ENCODE measurements at places on chromosomes 12 and 14.

DNA sequence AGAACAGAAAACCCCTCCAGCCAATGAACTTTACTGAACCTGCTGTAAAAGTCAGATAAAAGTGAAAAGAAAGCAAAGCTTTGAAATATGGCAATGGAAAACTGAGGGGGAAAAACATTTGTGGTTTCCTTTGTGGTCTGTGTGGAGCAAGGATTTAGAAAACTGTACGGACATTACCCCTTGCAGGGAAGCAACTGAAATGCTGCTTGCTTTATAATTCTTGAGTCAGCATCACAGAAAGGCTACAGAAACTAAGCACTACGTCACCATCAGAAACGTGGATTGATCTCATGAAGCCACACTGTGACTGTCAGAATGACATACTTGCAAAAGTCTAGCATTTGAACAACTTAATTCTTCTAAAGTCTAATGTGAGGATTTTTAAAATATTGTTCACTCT lies 2.4 kb upstream of the KCNC2 start:
- no peak for DNase-seq

DNA sequence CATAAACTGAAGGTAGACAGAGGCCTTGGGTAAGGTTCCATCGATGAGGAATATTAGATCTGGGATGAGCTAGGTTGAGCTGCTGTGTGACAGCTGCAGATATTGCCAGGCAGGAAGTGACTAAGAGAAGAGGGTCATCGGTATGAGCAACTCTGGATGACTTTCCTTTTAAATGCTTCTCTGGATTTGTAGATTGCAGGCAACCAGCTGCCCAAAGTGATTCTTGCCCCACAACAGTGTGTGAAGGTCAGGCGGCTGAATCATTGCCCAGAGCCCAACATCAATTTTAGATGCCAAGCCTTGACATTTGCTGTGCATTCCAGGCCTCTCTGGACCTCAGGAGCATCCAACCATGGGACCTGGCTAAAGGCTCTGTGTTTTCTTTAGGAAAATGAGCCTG lies 255.9 kb downstream of the DPF3 start:
- no peak for DNase-seq

DNA sequence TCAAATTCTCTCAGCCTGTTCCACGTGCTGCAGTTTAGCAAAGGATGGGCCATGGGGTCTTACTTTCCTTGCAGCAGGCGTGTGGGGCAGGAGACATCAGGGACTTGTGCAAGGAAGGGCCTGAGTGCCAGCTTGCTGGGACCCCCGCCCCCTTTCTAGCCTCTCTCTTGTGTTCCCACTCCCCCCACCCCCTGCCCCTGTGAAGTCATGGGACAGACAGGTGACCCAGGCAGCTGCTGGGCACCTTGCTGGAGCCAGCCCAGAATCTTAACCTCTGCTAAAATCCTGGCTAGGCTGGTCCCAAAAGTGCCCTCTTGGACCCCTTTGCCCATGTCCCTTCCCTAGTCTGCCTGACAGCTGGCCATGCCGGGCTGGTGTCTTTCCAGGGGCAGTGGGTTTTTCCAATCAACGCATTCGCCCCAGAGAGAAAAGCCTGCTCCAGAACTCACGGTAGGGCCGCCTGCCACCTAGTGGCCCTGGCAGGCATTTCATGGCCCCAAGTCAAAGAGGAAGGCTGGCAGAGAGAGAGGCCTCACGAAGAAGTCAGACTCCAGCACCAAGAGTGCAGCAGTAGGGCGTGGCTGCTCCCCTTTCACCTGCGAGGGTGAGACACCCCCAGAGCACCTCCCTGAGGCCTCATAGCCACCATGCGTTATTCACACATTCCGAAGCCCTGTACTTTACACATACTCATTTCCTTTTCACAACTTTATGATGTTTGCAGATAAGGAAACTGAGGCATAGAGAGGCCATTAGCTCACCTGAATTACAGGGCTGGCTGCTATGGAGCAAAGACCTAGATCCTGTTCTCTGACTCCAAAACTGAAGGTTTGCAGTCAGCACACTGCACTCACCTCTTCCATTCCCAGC lies 67.4 kb downstream of the LGMN start:
- DNase-seq = peak; percentile 87

GRCh38 chr12:24109381-24110039 lies 160.0 kb upstream of the SOX5 start:
- DNase-seq = no peak

GRCh38 chr12:11811008-11811407 lies 161.5 kb downstream of the ETV6 start:
- DNase-seq = no peak

DNA sequence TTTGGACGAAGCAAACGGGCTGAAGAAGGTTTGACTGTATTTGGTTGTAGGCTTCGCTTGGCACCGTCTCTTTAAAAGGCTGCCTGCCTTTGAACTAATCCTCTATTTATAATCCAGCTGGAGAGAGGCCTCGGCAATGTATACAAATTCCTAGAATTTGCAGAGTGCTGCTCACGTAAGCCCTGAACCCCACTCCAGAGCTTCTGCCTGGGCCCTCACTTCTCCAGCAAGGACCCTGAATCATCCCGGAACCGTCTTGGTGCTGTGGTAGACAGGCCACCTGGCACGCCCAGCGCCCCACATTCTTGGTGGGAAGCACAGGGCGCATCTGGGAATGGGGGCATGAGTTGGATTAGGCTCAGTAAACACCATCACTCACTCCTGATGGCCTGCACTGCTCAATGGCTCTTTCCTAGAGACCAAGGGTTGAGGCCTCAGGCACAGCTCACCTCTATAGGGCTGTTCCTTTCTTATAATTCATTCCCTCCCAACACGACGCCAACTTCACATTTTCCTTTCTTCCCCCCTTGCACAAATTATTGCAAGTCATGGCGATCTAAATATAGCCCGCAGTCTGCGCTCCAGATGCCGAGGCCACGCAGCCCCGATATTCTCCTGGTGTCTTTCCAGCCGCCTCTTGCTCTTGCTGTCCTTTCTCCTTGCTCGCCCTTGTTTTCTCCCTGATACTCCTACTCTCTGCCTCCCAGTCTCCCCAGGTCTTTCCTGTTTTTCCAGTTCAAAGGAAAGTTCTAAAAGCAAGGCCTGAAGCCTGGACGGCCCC lies 141.0 kb downstream of the ZFP36L1 start:
- peak; percentile 4 for DNase-seq

- no peak for DNase-seq
Measured at GRCh38 chr12:85147331-85147730, 111.2 kb downstream of the LRRIQ1 start.

- DNase-seq = no peak
Measured at GRCh38 chr12:29132316-29132715, 16.8 kb upstream of the FAR2 start.

GRCh38 chr12:65585648-65586602 lies 238.4 kb upstream of the HMGA2 start:
- DNase-seq = no peak

GRCh38 chr12:89756194-89756584 lies 47.6 kb upstream of the ATP2B1 start:
- DNase-seq = no peak

GRCh38 chr12:9346866-9347327 lies 138.7 kb upstream of the PZP start:
- DNase-seq = no peak

DNA sequence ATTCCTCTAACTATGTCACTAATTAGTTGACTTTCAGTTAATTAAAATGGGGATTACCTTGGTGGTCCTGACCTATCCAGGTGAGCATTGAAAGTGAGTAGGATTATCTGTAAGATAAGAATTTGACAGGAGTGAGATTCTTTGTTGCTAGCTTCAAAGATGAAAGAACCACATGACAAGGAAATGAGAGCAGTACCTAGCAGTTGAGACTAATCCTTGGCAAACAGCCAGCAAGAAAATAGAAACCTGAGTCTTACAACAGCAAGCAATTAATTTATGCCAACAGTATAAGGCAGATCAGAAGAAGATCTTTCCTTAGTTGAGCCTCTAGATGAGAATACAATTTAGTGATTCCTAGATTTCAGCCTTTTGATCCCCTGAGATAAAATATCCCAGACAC lies 1058.4 kb downstream of the LRFN5 start:
- no peak for DNase-seq

GRCh38 chr12:104433061-104433460 lies 23.7 kb upstream of the CHST11 start:
- no peak for DNase-seq

DNA sequence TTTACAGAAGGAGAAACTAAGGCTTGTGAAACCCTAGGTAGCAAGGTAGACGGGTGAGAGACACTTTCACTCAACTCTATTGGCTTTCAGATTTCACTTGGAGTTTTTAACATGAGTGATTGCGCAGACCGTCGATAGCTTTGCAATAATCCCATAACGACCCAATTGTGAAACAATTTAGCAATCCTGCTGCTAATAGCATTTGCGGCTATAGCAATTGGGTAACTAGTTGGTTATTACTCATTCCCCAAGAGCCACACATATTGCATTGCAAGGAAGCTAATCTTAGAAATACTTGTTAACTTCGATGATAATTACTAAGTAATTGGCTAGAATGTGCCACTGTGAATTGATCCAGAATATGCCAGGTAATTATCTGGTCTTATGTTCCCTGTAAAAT lies 159.9 kb upstream of the NOS1 start:
- DNase-seq = no peak

- no peak for DNase-seq
Measured at GRCh38 chr12:50621399-50622300, 116.9 kb downstream of the DIP2B start.

- no peak for DNase-seq
Measured at GRCh38 chr12:72077111-72077820, 138.6 kb downstream of the TPH2 start.
